ENCODE measurements at places on chromosomes 12 and 14.

GRCh38 chr14:100874051-100874410, 29.5 kb downstream of the RTL1 start:
- DNase-seq = no peak

DNA sequence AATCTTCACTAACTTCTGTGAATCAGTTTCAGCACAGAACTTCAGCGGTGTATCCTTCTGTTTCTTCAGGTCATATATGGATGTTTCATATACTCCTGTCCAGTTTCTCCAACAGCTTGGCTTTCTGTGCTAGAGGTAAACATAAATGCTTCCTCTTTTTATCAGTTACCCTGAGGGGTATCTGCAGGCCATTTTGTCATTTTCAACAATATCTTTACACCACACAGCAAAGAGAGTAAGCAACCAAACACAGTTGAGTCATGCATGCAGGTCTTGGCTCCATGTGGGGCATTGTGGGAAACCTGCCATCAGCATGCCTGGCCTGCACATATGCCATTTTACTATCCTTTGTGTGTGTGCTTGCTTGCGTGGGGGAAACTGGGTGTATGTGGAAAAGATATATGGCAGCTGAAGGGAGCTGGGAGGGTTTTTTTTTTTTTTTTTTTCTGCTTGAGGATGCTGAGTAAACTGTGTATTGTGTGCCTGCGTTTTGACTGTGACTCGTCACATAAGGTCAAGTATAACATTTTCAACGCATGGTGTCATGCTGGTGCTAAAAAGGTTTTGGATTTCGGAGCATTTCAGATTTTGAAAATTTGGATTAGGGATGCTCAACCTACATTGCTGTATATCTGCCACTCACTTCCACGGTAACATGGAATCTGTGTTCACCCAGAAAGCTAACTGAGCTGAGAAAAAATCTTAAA, 56.1 kb upstream of the YARS2 start:
- DNase-seq = no peak

GRCh38 chr12:93569301-93569655, 3.2 kb upstream of the SOCS2 start:
- no peak for DNase-seq

DNA sequence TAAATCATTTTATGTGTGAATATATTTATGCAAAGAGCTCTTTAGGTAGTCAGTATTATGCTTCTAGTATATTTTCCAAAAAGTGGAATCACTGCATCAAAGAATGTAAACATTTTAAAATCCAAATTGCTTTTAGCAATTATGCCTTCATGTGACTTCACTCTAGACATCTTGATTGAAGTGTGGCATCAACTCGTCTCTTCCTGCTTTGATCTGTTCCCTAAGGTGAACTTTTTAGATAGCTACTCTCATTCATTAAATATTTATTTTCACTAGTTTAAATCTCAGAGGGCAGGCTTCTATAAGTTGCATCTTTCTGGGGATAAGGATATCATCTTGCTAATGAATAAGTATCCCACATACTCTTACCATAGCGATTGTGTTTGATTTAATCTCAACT, 39.2 kb downstream of the DHRS2 start:
- no peak for DNase-seq

- DNase-seq = no peak
These were observed 140.2 kb upstream of the CRY1 start for GRCh38 chr12:107233551-107233950.

- no peak for DNase-seq
These were observed 5.5 kb upstream of the SCARB1 start for GRCh38 chr12:124869059-124869665.

DNA sequence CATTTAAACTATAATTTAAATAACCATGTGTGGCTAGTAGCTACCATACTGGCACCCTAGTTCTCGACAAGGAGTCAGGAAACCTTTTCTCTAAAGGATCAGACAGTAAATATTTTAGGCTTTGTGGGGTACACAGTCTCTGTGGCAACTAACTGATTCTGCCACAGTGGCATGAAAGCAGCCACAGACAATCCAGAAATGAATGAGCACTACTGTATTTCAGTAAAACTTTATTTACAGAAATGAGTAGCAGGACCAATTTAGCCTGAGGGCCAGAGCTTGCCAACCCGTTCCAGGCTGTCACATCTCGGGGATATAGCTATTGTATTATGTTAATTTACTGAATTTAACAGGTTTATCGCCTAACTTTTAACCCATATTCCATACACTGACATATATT, 278.7 kb downstream of the ITPR2 start:
- DNase-seq = peak; percentile 39

Data from myocyte (in vitro differentiated cells).